IPS DF 6.9 (cell line): ENCODE measurements at places on chromosomes 6 and 20.
A peak's percentile ranks its signal among the peaks of the same experiment; 100 is the strongest.

DNA sequence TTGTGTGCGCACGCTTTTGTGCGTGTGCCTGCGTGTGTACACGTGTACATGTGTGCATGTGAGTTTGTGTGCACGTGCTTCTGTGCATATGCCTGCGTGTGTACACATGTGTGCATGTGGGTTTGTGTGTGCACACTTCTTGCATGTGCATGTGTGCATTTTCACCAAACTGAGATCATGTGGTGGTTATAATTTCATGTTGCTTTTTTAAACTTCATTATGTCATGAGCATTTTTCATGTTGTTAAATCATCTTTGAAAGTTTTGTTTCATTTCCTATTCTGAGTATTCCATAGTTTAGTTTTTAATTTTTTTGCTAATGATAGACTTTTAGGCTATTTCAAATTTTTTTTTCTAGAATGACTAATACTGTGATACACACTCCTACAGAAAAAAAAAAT is 6.4 kb upstream of the CST3 start:
- DNase-seq = no peak

GRCh38 chr20:17641993-17642392 is 40.0 kb downstream of the RRBP1 start:
- no peak for DNase-seq

DNA sequence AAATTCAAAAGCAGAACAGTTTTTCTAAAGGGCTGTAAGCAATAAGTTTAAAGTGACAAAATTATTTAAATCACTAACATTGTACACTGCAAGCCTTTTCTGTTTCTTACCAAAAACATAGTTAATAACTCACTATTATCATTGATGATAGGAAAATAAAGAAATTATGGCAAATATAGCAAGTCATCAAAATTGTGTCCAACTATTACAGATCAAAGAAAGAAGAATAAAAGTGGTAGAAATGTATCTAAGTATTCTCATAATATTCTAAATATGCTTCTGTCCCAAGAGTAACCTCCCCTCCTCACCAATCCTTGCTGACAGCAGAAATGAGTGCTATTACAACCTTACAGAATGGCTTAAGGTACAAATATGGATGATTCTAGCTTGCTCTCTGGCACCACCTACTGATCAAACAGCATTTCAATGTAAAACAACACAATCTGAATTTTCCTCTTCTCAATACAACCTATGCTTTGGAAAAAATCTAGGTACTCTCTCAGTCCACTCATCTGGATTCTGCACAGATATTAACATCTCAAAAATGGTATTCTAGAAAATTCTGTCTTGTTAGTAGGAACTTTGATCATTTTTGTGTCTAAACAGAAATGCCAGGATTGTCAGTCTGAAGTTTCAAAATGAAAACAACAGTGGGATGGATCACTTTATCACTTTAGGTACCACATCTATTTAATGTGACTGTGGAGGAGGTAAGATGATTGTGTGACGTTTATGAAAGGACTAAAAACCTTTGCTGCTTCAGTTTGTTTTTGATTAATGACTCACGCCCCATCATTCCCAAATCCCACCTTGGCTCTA is 40.9 kb downstream of the ZFP64 start:
- peak; percentile 29 for DNase-seq

GRCh38 chr20:35627121-35627520 is 11.5 kb downstream of the SPAG4 start:
- DNase-seq = no peak

DNA sequence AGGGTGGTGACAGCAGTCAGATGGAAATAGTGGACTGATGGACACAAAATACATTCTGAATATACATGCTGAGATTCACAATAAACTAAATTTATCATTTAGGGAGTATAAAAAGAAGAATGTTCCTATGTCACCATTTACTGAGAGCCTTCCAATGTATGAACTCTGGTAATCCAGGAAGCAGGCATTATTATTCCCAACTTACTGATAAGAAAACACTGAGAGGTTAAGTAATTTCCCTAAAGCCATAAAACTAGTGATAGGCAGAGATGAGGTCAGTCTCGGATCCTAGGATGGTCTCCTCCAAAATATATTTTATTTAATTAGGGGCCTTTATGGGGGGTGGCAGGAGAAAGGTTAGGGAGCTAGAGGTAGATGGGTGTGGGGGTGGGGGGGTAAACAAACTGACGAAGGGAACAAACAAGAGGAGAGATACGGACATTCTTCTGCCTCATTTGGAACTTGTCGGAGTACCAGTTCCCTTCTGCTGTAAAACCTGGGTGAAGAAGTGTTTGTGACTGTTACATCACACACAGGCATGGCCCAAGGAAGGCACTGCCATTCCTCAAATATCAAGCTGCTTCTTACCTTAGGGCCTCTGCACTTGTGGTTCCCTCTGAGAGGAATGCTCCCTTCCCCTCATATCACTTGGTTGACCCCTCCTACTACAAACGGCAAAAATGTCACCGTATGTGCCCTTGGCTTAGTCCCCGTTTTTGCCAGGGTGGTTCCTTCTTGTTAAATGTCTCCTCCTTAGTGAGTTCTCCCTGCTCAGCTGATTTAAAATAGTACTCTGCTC is 6.7 kb downstream of the SAYSD1 start:
- DNase-seq = no peak

- no peak for DNase-seq
These were observed 183.0 kb upstream of the AFDN start for GRCh38 chr6:167643716-167644115.

DNA sequence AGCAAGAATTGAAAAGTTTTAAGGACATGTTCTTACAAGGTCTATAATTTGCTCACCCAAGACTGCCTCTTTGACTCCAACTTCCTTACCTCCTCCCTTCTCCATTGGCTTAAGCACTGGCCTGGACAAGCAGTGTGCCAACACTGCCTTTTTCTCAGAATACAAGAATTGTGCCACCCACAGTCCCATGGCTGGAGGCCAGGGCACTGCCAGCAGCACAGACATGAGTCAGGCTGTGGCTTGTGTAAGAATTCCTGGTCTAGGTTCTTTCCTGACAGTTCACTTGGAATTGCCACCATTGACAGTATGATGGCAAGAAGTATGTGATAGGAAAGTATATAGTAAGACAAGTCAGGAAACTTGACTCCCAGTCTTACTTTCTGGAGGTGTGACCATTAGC is 202.7 kb upstream of the MARCKS start:
- DNase-seq = no peak

DNA sequence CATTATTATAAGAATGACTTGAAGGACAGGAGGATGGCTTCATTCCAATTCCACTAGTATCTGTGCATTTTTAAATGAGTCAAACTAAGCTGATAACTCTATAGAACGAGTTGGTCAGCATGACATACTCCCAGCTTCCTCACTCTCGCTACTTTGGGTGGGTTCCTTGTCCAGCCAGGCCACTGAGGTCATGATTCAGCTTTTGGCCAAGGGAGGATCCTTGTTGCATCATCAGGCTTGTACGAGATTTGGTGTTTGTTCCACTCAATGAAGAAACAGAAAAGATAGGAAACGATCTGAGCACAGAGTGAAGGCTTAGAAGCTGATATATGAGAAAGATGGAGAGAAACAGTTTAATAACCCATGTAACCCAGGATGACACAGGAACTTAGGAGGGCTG is 19.8 kb downstream of the NEDD9 start:
- DNase-seq = no peak
